Stimulated activated CD8-positive, alpha-beta memory T cell treated with anti-CD3 and anti-CD28 coated beads, Interleukin-4, amount 100 ng/mL, for 1 hour (primary cell): ENCODE measurements at places on chromosomes 13 and 19.
A peak's percentile ranks its signal among the peaks of the same experiment; 100 is the strongest.

GRCh38 chr13:22074403-22074802 is 403.5 kb downstream of the FGF9 start:
- DNase-seq, result no peak

GRCh38 chr13:45340422-45341033 is 455 bp downstream of the TPT1 start:
- peak; percentile 57 for DNase-seq

GRCh38 chr13:110911880-110912279 is 3.0 kb downstream of the ANKRD10 start:
- no peak for DNase-seq

DNA sequence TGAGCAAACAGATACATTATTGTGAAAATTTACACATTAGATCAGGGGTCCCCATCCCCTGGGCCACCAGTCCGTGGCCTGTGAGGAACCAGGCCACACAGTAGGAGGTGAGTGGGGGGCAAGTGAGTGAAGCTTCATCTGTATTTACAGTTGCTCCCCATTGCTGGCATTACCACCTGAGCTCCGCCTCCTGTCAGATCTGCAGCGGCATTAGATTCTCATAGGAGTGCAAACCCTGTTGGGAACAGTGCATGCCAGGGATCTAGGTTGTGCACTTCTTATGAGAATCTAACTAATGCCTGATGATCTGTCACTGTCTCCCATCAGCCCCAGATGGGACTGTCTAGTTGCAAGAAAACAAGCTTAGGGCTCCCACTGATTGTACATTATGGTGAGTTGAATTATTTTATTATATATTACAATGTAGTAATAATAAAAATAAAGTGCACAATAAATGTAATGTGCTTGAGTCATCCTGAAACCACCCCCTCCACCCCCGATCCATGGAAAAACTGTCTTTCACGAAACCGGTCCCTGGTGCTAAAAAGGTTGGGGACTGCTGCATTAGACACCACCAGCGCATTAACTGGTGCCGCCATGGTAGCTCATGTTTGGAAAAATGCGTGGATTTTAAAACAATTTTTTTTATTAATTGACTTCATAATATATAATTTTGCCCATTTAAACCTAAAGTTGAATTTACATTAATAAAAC is 51.7 kb downstream of the DGKH start:
- no peak for DNase-seq

GRCh38 chr13:110316196-110316595 is 9.1 kb downstream of the COL4A2 start:
- DNase-seq, result no peak

GRCh38 chr19:3383121-3383722 is 16.8 kb downstream of the NFIC start:
- DNase-seq, result no peak

DNA sequence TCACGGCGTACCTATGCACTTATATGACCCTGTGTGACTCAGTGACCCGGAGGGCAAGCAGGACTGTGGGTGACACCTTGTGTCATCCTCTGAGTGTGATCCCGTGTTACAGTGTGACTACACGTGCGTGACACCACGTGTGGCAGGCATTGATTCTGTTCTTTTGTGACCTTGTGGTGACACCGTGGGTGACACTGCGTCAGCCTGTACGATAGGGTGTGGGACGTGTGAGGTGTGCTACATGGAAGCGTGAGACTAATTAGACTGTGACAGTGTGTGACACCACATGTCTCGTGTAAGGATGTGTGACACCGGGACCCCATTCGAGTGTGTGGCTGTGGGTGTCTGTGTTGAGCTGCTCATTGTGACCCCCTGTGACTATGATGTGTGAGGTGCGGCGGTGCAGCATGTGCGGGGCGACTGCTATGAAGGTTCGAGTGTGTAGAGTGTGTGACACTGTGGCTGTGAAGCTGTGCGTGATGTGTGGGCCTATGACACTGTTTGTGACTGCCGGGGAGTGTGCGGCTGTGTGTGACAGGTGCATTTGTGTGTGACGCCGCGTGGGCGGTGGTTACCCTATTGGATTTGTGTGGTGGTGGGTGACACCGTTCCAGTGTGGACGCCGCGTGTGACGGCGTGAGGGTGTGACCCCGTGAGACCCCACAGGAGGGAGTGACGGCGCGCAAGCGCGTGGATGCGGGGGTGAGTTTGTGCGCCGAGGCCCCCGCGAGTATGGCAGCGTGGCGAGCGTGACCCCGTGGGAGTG is 399 bp upstream of the SPTBN4 start:
- DNase-seq, result peak; percentile 38

GRCh38 chr13:101618440-101619187 is 166.1 kb downstream of the ITGBL1 start:
- DNase-seq, result no peak

GRCh38 chr19:17321655-17322489 is 12.5 kb downstream of the DDA1 start:
- DNase-seq, result no peak

- no peak for DNase-seq
Measured at GRCh38 chr13:98658131-98658530, 81.2 kb upstream of the STK24 start.
